ENCODE measurements at places on chromosomes 11 and 22. TPM values are rescaled to one million over a fixed set of nuclear protein-coding genes. Genes with fewer than 3 reads are reported as not detected.

OR6A2 gene
- 0.34 TPM for total RNA-seq

DNA sequence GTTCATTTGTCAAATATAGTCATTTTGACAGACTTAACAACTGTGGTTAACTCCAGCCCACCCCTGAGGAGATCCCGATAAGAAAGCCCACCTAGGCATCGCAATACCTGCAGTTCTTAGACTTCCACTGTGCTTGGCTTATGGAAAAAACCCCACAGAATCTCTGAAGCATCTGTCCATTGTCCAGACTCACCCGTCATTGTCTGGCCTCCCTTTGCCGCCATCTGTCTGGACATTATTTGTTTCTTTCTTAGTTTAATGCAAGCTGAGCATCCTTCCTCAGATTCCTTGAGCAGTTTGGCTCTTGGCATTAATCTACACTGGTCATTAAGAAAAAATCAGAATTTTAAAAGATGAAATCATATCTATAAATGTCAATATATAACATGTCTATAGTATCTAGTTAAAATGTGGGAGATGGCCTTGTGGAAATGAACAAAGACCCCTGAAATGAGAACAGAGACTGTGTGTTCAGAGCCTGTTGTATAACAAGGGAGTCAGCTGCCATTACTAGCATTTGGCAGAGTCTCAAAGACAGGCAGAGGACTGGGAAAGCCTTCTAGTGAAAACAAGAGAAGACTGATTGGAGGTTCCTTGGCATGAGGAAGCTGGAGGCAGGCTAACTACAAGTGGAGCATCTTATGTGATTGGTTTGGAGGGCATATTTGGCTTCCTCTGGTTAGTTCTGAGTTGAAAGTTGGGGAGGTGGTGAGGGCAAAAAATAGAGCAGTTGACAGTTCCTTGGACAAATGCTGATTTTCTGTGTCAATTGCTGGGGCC lies 80.4 kb downstream of the SPON1 start:
- H3K36me3 ChIP-seq = no peaks in the 10 kb centered on the region
- no peak overlapping the region for H3K4me3 ChIP-seq
- H3K4me1 ChIP-seq = no peaks in the 10 kb centered on the region
- H3K27me3 ChIP-seq = peaks cover 8% of the 10 kb centered on the region
- no peak for DNase-seq
- no peak overlapping the region for H3K27ac ChIP-seq

DNA sequence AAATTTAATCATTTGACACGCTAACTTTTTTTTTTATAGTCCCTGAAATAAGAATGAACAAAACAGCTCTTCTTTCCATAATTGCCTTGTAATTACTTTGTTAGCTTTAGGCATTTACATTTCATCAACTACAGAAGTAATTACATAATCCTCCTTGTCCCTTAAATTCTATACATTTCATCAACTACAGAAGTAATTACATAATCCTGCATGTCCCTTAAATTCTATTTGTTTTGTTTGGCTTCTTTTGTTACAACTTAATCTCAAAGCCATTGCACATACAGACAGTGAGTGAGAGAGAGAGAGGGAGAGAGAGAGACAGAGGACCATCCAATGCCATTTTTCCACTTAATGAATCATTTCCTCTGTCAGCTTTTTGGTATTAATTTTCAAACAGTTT lies 873.2 kb downstream of the METTL15 start:
- no peak overlapping the region for H3K4me3 ChIP-seq
- no peaks in the 10 kb centered on the region for H3K27me3 ChIP-seq
- H3K36me3 ChIP-seq = no peaks in the 10 kb centered on the region
- no peak for DNase-seq
- no peak overlapping the region for H3K27ac ChIP-seq

GRCh38 chr11:82901922-82902485 lies 468 bp downstream of the DDIAS start:
- DNase-seq = no peak
- no peaks in the 10 kb centered on the region for H3K27me3 ChIP-seq
- peaks cover 29% of the 10 kb centered on the region for H3K4me1 ChIP-seq
- no peak overlapping the region for H3K27ac ChIP-seq

DNA sequence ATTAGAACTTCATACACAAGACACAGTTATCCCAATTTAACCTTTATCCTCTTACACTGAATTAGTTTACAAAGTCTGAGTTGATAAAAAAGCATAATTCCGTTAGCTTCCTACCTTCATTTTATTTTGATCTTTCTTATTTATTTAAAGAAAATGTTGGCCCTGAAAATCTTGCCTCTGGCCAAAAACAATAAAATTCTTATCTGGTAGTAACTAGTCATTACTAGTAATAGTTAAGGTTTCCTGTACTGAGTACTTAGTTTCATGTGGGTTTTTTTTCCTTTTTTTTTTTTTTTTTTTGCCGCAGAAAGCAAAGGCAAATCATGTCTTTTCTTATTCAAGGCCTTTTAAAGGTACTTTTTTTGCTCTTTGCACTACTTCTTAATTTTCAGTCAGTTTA lies 120.6 kb downstream of the PAX6 start:
- peaks cover 2% of the 10 kb centered on the region for H3K36me3 ChIP-seq
- no peaks in the 10 kb centered on the region for H3K27me3 ChIP-seq
- H3K4me3 ChIP-seq = no peak overlapping the region
- H3K27ac ChIP-seq = no peak overlapping the region
- H3K4me1 ChIP-seq = no peaks in the 10 kb centered on the region

Measured in mesothelial cell of epicardium (in vitro differentiated cells).